ENCODE measurements at places on chromosomes 11 and 22.
A peak's percentile ranks its signal among the peaks of the same experiment; 100 is the strongest.

DNA sequence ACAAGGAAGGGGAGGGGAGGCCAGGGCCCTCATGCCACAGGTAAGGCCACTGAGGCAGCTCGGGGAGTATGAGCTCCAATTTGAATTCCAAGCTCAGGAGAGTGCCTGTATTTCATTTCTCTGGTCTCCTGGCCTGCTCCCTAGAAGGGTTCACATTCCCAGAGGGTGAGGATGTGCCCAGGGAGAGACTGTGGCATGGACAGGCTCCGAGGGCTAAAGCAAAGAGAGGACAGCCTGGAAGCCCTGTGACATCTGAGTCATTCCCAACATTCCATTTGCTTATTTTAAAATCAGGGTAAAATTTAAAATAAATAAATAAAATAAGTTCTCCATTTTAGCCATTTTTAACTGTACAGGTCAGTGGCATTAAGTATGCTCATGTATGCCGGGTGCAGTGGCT is 18.6 kb upstream of the FOLR1 start:
- no peak for DNase-seq

DNA sequence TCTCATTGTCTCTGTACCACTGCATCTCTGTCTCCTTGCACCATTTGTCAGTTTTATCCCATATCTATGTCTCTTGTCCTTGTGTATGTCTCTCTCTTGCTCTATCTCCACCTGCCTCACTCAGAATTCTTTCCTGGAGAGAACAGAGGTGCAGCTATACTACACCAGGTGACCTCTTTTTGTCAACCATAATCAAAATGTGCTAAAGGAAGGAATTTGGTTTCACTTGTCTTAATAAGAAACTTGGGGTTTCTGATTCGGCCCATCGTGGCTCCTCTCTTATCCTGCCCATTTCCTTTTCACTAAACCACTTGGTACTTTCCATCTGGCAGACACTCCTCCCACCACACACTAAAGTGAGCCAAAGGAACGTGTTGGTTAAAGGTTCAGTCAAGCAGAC is 2.0 kb upstream of the C11orf42 start:
- DNase-seq: no peak

GRCh38 chr11:11722861-11723260 is 101.1 kb upstream of the GALNT18 start:
- no peak for DNase-seq

DNA sequence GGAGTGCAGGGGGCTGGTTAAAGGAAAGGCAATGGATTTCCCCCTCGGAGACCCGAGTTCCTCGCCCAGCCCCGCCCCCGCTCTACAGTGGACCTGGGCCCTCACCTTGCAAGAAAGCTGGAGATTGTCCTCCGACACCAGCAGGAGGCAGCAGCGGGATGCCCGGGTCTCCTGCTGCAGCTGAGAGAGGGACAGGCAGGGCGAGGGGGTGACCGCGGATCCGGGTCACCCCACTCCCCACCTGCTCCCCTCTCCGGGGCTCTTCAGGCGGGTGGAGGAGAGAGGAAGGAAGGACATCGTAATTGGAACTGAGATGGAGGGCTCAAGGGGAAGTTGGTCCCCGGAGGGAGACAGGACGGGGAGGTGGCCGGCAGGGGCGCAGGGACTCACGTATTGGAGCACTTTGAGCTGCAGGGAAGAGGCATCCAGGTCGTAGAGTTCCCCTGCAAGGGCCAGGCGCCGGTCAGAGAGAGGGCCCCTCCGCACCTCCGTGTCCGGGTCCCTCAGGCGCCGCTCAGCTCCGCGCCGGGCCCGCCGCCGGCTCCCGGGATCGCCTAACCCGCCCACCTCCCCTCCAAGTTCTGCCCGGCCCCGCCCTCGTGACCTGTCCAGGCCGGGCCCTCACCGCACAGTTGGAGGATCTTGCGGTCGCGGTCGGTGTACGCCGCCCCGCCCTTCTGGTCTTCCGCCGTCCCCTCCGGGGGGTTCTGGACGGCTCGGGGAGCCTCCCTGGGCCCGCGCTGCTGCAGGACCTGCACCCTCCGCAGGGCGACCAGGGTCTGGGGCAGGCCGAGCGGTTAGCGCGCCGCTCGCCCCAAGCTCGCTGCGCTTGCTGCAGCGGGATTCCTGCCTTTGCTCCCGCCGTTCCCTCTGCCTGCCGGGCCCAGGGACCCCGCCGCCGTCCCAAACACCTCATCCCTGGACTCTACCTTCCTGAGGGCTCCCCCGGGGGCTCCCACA is 84.1 kb downstream of the PDE2A start:
- DNase-seq: peak; percentile 44

GRCh38 chr11:33772300-33772699 is 2.0 kb downstream of the FBXO3 start:
- no peak for DNase-seq

DNA sequence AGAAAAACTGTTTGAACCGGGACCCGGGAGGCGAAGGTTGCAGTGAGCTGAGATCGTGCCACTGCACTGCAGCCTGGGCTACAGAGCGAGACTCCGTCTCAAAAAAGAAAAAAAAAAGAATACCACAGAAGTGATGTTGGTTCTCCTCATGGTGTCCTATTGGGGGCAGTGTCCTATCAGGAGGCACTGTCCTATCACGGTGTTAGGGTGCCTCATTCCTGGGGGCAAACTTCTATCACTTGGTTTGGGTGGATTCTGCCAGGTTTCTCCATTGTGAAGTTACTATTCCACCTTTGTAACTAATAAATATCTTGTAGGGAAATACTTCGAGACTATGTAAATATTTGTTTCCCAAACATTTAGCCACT is 19.6 kb downstream of the PRR14L start:
- no peak for DNase-seq

- DNase-seq: no peak
Measured at GRCh38 chr11:62506413-62507124, 40.0 kb downstream of the AHNAK start.
